Stimulated activated CD4-positive, alpha-beta T cell treated with anti-CD3 and anti-CD28 coated beads, Interleukin-1b, Interleukin-23, amount 100 ng/mL, for 4 hours (primary cell): ENCODE measurements at places on chromosomes 3 and 15.

DNA sequence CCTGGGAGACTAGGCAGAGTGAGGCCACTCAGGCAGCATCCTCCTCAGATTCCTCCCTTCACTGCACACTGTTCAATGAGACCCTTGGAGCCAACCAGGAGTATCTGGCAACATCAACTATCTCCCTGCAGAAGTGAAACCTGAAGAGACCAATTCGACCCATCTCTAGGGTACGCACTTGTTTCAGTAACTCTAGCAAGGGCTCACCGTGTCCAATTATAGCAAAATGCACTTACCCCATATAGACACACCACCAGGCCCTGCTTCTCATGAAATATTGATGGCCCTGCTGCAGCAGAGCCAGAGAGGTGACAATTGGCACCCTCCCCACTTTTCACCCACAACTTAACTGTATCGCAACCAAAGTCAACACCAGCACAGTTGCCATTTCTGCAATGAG lies 196.1 kb upstream of the IGF1R start:
- no peak for DNase-seq

- no peak for DNase-seq
These were observed 431.8 kb upstream of the CCDC54 start for GRCh38 chr3:106945435-106945834.

GRCh38 chr3:107629566-107629965 lies 106.8 kb downstream of the BBX start:
- no peak for DNase-seq

DNA sequence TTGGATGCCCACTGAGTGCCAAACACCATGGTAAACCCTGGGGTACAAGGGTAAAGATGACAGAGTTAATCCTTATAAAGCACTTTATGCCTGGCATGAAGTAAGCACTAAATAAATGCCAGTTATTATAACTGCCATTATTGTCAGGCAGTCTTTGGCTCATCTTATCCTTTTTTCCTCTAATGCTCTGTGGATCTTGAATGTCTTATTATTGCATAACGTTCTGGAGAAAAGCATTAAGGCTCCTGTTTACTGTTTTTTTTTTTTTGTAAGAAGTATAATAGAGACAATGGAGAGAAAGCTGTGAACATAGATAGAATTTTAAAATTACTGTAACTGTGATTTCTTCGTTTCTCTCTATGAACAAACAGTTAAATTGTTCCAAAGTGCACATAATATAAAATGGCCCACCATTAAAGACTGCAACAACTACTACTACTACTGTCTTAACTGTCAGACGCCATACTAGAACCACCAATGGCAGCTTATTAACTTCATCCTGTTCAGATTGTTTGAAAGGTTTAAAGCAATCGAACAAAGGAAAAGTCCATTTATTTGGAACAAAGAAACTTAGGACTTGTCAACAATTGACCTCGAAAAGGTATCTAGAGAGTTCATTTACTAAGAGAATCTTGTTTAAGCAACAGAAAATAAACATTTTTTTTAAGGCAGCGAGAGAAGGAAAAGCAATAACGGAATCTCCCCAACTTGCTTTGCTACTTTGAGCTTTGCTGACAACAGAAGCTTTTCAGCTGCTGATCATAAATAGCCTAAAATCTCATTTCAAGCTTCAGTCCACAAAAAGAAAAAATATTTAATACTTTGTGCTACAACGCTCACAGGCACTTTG lies 520.7 kb downstream of the ROBO1 start:
- DNase-seq: no peak

GRCh38 chr15:80180986-80181385 lies 28.2 kb downstream of the FAH start:
- DNase-seq: no peak

DNA sequence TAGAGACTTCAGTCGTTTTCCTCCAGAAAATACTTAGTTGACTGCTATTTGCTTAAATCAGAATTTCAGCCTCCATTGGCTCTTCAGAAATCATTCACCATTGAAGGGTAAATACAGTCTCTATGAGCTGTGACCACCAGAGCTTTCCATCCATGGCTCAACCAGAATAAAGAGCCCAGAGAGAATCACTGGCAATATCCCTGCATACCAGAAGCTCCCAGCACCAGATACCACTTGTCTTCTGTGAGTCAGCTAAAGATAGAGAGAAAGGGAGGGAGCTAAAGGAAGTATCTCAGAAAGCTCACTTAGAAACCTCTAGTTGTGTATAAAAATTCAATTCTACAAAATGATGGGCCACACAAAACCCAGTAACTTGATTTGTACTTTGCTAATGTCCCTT lies 115.2 kb upstream of the TMCO5A start:
- no peak for DNase-seq

DNA sequence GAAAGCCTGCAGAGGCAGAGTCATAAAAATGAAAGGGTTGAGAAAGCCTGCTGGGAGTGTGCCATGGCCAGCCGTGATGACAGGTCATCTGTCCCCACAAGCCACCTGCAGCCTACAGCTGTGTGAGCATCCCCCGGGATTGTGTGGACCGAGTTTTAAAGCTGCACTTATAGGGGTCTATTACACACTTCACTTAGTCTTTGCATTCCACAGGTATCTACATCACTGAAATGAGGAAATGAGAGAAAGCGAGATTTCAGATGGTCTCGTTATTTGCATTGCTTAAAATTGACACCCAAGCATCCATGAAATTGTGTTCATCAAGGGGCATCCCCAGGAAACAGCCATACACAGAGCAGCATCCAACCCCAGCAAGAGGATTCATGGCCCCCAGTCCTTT lies 137.6 kb upstream of the TRIM42 start:
- DNase-seq: no peak

DNA sequence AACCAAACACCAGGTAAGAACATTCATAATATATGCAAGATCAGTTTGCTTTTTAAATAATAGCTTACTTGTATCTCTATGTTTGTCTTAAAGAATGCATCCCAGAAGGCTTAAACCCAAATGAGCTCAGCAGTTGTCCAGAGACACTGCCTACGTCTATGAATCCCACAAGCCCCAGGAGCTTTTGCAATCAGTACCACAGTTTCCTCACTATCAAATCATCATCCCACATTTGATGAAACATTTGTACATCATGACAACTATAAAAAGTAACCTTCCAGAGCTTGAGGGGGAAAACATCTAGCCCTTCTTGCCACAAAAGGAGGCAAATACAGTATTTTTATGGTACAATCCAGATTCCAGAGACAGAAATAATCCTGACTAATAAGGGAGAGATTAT lies 63.7 kb downstream of the ATP8B4 start:
- no peak for DNase-seq

- no peak for DNase-seq
These were observed 20.2 kb downstream of the CCR1 start for GRCh38 chr3:46187876-46188275.

DNA sequence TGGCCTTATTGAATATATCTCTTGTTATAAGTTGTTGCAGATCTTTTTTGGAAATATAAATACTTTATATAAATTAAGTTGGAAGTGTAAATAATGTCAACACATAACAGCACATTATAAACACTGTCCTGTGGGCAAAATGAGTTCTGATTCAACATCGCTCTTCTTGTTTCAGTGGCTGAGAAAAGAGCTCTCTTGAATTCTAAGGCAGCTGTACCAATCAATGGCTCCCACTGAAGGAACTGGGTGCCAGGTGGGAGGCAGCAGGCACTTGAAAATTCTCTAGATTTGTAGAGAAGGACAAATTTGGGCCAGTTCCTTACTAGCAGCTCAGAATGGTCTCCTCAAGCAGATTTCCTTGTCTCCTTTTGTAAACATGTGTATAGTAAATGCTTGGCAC lies 45.6 kb downstream of the CHST2 start:
- no peak for DNase-seq

- DNase-seq: no peak
These were observed 15.7 kb downstream of the GTPBP8 start for GRCh38 chr3:113006359-113007056.
